ENCODE measurements at places on chromosomes 4 and X. TPM values are rescaled to one million over a fixed set of nuclear protein-coding genes. Genes with fewer than 3 reads are reported as not detected.

Gene TRIM75
- total RNA-seq: not detected

- peak; percentile 52 for DNase-seq
Observed at GRCh38 chrX:776529-777230, 146.1 kb downstream of the SHOX start.

GRCh38 chr4:151045907-151046306 lies 30.8 kb upstream of the LRBA start:
- peak; percentile 8 for DNase-seq

GRCh38 chrX:131812847-131813825 lies 210.0 kb upstream of the STK26 start:
- peak; percentile 21 for DNase-seq

GRCh38 chr4:175253184-175253902 lies 335.2 kb downstream of the ADAM29 start:
- peak; percentile 38 for DNase-seq

GRCh38 chr4:73704314-73705055 lies 35.9 kb upstream of the CXCL8 start:
- DNase-seq: peak; percentile 100

DNA sequence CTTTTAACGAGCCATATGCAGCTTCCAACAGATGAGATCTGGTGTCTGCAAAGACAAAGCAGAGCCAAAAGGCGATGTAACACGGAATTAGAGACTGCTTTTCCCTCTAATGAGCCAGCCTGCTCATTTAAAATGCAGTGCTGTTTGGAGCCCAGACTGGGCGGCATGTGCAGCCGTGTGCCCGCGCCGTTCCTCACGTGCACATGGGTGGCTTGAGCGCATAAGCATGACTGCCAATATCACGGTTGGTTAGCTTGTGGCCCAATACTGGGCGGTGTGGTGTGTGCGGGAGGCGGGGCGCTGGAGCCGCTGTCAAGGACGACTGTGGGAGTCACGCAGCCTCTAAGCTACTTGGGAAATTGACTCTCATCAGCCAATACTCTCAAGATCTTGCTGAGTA lies 87.0 kb upstream of the SCOC start:
- DNase-seq: no peak

DNA sequence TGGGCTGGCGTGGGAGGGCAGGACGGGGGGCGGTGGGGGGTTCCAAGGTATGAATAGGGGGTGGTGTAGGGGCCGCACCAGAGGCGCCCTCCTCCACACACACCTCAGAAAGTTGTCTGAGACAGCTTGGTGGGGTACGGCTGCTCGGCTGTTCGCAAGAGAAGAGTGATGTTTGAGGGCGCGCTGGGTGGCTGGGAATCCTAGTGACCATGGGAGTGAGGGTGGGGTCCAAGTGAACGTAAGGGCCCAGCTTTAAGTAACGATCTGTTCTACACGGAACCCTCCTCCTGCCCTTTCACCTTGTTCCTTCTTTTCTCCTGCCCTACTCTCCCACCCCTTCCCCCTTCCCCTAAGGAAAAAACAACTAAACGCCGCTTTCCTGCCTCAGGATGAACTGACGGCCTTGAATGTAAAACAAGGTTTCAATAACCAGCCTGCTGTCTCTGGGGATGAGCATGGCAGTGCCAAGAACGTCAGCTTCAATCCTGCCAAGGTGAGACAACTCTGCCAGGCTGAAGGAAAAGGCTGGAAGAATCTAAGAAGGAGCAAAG lies 664 bp downstream of the MED12 start:
- no peak for DNase-seq

- peak; percentile 5 for DNase-seq
Observed at GRCh38 chr4:10160281-10160856, 43.8 kb upstream of the WDR1 start.

Gene SCRG1
- total RNA-seq: not detected

- no peak for DNase-seq
Observed at GRCh38 chr4:63169836-63170235, 1239.4 kb downstream of the TECRL start.

- no peak for DNase-seq
Observed at GRCh38 chrX:154460326-154460725, 2.2 kb downstream of the PLXNA3 start.

- no peak for DNase-seq
Observed at GRCh38 chr4:106222548-106222947, 93.5 kb downstream of the TBCK start.

- DNase-seq: no peak
Observed at GRCh38 chr4:188551156-188551555, 411.9 kb downstream of the TRIML1 start.

DNA sequence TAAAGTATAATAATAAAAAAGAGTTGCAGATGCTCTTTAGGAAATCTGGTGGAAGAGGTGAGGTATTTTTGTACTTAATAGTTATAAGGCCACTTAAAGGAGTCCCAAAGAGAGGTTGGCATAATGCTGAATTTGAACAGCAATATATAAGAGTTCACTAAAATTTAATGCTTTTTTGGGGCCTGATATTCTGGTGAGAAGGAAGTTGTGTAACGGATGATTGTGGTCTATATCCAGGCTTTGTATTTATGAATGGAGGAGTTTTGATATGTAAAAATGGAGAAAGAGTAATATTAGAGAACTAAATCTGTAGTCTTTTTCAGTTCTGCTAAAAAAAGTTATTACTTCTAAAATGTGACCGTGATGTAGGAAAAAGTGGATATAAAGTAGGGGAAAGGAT lies 20.4 kb downstream of the BMP2K start:
- no peak for DNase-seq

DNA sequence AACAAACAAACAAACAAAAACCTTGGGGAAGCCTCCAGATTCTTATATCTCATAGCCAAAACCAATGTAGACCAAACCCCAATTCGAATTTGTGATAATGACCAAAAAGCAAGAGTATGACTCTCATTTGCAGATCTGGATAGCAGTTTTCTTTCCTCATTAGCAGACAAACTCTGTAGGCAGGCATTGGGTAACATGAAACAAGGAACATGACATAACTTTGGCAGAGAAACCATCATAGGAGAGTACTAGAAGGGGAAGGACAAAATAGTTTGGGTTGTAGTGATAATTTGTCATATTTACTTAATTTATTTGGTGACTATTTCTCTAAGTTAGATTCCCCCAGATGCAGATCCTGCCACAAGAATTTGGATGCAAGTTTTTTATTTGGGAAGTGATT lies 187.8 kb downstream of the MID1IP1 start:
- DNase-seq: no peak

DNA sequence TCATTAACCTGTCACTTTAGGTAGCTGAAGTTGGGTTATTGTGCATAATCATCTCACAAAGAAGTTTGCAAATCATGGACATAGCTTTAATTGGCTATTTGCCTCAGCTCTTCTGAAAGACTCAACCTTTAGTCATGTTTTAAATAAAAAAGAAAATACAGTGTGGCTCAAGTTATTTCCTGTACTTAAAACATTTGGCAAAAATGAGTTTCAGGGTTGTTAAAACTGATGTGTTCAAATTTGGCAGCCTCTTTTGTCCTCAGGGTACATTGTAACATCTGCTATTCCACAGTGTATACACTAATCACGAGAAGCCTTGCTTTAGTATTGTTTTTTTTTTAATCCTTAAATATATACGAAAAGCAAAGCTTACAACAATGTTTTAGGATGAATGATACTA lies 31.5 kb upstream of the HPGD start:
- peak; percentile 83 for DNase-seq

DNA sequence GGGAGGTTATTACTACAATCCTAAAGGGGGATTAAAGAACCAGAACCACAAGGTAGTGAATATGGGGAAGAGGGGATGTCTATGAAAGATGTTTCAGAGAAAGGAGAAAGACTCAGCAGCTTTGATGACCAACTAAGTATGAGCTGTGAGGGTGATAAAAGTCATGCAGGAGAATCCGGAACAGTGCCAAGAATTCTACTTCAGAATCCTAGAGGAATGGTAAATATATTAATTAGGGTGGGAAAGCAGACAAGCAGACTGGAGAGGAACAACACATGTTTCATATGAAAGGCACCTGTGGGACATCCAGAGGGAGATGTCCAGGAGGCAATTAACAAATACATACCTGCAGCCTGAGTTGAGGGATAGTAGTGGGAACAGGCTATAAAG lies 642.2 kb upstream of the DIPK2B start:
- DNase-seq: peak; percentile 36

DNA sequence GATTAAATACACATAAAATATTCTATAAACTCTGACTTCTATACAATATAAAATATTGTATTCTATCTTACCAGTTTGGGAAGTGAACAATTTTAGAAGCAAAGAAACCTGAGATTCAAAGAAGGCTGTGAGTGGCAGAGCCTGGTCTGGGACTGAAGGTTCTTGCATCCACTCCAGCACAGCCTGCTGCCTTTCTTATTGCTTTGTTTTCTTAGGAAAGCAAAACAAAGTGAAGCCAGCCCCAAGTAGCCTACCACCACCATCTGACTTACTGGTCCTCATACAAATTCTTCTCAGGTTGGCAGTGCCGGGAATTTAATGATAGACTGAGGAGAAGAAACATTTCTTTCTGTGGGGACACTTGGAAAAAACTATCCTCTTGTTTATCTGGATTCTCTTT lies 129.7 kb upstream of the SMAD1 start:
- DNase-seq: no peak

DNA sequence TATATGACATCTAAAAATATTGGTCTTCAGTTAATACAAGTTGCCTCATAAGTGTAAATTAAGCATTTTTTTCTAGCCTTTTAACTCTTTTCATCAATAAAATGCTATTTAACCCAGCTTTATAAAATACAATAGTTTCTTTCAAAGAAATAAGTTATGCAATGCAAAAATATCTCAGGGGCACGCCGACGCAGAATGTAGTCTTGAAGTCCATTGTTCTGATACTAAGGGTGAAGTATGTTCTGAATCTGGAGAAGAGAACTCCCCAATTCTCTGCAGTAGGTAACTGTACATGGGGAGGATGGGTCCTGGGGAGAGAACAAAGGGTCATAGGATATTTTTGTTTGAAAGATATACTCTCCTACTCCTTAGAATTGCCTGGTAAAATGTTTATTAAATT lies 256.6 kb upstream of the NDST4 start:
- no peak for DNase-seq

DNA sequence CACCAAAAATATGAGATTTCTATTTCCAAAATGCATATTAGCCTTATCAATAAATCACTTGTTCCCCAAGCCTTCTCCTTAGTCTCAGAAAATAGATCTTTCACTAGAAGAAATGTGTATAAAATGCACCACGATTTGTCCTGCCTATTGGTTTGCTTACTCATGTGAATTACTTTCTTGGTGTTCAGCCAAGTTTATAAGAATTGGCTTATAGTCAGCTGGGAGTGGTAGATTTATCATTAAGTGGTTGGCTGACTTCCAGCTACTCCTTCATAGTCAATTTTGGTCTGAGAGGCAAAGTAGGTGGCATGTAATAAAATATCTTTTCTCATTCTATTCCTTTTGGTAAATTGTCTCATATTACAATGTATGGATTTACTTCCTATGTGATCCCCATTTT lies 1.3 kb downstream of the SULT1E1 start:
- peak; percentile 37 for DNase-seq

GRCh38 chr4:109424093-109424841 lies 9.3 kb upstream of the SEC24B start:
- no peak for DNase-seq

DNA sequence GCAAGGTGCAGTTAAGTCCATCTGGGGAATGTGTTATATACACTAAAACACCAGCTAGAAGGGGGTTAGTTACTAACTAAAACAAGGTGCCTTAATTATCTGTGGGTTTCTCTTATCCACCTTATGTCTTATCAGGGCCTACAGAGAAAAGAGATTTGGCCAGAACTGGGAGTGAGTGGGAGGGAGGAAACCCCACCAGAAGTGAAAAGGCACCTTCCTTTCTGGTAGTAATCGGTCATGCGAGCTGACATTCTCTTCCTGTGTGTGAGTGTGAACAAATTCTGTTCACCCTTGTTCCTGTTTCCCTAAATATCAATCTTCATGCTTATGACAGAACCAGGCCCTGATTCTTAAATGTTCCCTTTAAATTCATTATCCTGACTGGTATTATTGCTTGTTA lies 43.5 kb downstream of the SRPX2 start:
- no peak for DNase-seq

Data from PC-3 (cell line).